ENCODE measurements at places on chromosomes 2 and 18.

- DNase-seq, result no peak
These were observed 265.3 kb upstream of the PKDCC start for GRCh38 chr2:41782306-41783158.

DNA sequence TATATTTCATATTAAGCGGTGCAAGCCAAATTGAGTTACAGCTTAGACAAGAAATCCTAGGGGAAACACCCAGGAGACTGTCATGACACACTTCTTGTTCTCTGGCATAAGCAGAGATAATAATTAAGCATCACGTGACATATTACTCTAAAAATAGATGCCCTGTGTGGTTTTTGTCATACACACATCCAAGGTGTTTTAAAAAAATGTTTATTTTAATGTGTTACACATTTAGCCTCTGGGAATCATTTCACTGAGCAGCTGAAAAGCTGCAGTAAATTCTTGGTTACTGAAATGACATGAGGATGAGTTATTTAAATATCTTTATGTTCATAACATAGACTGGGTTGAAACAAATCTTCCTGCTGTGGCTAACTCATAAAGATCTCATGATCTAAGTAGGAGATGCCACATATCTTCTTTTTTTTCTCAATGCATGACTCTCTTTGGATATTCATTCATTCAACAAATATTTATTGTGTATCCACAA, 38.0 kb upstream of the ERMN start:
- DNase-seq, result no peak

GRCh38 chr2:238988105-238988504, 140.2 kb downstream of the TWIST2 start:
- no peak for DNase-seq

DNA sequence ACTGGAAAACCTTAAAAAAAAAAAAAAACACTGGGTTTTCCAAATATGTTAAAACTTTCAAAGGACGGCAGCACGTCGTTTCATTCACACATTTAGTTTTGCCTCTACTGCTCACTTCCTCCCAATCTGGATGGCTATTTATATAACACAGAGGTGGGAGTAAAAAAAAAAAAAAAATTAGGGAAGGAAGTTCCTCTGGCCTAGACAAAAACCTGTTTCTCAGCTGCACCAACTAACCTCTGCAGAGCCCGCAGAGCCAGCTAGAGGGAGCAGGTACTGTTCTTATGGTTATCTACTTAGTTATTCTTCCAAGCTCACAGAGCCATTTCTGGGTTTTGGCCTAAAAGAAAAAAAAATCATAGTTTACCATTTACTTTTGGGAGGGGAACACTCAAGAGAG, 28.1 kb downstream of the SLC1A4 start:
- no peak for DNase-seq

DNA sequence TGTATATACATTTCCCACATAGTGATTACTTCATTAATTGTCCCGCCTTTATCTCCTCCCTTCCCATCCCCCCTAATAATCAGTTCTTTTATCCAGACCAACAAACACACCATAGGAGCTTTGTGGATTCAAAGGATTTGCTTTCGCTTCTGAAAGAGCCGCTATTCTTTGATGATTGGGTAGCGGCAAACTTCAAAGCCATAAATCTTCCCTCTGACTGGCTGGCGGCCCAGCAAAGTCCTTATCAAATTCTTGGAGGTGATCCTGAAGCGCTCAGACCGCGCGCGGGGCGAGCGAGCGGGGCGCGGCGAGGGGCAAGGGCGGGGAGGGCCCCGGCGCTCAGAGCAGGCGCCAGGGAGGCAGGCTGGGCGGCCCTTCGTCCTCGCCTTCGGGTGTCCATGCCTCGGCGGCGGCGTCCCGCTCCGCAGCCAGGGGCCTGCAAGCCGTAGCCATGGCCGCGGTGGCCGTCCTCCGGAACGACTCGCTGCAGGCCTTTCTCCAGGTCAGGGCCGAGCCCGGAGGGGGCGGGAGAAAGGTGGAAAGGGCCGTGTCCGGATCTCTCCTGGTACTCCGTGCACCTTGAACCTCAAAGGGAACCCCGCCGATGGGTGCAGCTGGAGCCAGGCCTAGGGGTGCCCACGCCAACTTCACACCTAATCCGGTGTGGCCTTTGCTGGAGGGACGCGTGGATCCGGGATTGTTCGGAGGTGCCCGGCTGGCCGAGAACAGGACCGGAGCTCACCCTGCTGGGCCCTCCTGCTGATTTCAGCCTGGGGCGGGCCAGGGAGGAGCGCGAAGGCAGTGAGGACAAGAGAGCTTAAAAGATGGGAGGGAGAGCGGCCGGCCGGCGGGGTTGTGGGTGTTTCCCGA, at the start of gene SP5:
Gene SP5 (plus strand): TSS at position 276 of the 870 bp plus-strand sequence. CDS start 176 bp downstream, at position 452.
- no peak for DNase-seq

DNA sequence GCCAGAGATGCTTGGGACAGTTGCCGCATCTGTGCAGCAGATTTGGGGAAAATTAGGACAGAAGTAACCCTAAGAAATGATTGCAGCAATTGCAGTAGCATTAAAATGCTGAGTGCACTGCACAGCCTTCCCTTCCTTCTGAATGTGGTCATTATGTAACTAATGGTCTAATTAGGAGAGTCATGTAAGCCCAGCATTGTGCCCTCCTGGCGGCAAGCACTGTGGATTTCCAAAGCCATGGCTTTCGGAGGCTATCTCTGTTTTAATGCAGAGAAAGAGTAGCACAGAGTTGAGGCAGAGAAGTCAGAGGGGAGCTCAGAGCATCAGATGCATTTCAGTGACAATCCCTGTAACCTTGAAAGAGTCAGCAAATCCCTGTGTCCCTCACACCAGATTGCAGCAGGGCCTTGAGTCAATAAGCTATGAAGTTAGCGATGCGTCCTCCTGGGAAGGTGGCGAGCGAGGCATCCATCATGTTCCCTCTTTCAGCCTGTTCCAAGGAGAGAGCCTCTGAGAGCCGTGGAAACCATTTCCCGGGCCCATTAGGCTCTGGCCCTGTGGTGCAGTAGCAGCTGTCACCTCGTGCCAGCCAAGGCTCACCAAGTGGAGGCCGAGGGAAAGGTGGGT, 307.2 kb downstream of the FBXO15 start:
- DNase-seq, result no peak

All from skeletal muscle cell (primary cell).